Activated T-cell treated with anti-CD3 and anti-CD28 coated beads, Interleukin-2, amount 50 U/mL, for 48 hours (primary cell): ENCODE measurements at places on chromosomes 6 and 20.

- DNase-seq, result no peak
Observed at GRCh38 chr6:30520522-30520921, 31.2 kb downstream of the HLA-E start.

DNA sequence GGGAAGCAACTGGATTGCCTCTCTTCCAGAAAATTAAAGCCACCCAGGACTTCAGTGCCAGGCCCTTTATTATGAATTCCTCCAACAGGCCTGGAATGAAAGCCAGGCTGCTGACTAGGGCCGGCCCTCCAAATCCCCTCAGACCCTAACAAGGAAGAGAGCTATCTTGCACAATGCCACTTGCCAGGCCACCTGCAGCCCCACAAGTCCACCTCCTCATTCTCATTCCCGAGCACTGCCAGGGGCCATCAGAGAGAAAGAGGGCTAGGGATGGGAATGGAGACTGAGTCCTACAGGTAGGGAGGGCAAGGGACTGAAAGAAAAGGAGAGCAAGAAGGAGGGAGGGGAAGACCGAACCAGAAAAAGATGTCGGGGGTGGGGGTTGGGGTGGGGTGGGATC, 86.5 kb downstream of the MRPL14 start:
- DNase-seq, result no peak

DNA sequence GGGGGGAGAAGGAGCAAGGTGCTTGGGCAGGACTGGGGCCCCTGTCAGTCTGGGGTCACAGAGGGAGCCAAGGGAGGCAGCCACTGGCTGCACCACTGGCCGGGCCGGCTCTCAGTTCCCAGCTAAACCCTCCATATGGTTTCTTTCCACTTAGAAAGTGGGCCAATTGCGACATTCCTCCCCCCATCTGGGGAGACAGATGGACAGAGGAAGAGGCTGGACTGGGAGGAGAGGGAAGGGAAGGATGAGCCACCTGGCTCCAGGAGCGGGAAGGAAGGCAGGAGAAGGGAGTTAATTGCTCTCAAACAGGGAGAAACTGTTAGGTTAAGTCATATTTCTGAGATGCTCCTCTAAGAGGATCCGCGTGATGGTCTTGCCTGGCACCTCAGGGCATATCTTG, 82.2 kb downstream of the GRM4 start:
- DNase-seq, result no peak

DNA sequence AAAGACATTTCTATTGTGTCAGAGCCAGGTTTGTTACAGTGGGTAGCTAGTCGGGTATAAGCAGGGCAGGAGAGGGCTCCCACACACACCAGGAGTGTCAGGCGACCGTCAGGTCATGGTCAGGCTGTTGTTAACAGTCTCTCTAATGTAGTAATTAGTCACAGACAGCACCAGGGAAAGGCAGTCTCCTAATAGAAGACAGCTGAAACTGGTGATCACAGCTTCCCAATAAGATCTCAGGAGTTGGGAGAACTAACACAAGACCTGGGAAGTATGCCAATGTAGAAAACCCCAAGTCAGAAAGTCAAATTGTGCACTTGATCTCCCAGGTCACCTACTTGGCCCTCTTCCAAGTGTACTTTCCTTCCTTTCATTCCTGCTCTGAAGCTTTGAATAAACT, 53.0 kb upstream of the GPR6 start:
- no peak for DNase-seq

GRCh38 chr6:63415286-63415685, 95.5 kb upstream of the LGSN start:
- DNase-seq, result no peak

GRCh38 chr6:166720856-166721255, 93.8 kb upstream of the RPS6KA2 start:
- no peak for DNase-seq

DNA sequence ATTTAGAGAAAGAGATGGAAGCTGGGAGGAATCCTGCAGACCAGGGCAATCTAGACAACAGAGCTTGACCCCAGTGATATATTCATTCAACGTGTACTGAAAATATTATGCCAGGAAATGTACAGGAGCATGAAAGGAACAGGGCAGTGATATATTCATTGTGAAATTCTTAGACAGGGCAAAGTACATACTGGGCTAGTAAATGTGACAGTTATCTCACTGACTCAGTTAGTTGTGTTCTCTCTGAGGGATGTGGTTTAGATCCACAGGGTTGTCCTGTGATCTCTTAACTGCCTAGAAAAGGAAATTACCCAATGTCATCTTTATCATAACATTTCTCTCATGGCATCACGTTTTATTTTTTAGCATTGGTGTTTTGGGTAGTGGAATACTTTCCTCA, 891.3 kb downstream of the EYS start:
- DNase-seq, result no peak

DNA sequence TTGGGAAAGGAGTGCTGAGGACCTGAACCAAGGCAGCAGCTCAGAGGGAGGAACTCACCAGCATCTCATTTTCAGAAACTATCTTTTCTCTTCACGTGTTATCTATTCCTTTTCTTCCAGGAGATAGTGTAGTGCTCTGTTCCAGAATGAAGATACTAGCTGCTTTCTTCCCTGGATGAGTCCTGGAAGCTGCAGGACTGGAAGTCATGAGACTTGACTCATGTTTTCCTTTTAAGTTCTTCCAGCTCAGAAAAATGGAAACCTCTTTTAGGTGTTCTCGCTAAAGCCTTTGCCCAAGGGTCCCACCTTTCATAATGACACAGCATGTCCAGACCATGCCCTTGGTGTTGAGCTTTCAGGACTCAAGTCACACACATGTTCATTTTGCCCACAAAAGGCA, 106.7 kb downstream of the UNC5CL start:
- no peak for DNase-seq

DNA sequence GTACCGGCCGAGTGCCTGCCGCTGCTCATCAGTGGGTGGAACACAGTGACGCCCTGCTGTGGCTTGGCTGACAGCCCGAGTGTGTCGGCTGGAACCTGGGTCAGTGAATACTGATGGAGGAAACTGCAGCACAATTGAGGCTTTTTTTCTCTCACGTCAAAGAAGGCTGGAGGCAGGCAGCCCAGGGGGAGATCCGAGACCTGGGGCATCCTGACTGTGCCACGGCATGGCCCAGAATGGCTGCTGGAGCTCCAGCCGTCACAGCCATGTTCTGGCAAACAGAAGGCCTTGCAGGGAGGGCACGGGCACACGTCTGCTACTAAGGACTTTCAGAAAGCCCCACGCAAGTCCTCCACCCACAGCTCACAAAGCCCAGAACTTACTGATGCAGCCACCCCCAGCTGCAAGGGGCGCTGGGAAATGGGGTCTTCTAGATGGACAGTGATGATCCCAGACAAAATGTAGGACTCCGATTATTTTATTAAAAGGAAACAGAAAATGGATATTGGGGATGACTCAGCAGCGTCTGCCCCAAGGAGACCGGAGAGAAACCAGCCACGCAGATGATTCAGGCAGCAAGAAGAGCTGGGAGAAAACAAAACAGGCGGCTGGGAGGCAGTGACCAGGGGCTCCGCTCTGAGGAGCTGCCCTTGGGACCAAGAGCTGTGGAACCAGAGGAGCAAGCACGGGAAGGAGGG, 140.0 kb downstream of the TAF4 start:
- DNase-seq, result no peak

- no peak for DNase-seq
Observed at GRCh38 chr6:158191761-158192160, 23.6 kb downstream of the GTF2H5 start.

GRCh38 chr20:51596668-51597388, 54.3 kb upstream of the NFATC2 start:
- no peak for DNase-seq

GRCh38 chr20:54596651-54597050, 121.3 kb downstream of the DOK5 start:
- no peak for DNase-seq

DNA sequence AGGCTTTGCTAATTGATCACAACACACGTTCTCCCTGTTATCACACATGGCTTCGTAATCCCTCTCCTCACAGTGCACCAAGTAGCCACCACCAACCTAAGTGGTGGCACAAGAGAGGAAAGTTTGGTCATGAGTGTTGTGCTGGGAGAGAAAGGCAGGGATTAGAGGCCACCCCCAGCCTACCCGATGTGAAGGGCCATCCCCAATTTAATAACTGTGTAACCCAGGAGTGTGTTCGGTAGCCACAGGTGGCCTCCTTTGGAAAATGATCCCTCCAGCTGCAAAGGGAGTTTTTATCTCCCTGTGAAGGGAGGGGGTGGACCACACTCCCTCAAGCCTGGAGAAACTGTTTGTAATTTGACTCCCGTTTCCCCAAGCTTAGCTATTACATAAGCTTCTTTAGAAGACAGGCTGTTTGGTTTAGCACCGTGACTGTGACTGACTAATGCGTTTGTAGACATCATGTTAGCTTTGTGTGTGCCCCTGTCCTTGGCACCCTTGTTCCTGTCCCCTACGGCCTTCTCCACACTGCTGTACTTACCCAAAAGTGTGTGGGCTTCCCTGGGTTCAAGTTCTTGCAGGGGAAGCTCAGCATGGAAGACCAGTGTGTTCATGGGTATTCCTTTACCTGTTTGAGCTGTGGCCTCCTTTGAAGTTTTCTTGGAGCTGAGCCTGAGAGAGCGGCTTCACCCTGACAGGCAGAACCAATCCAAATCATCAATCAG, 20.6 kb downstream of the PPP1R16B start:
- DNase-seq, result no peak

- no peak for DNase-seq
Observed at GRCh38 chr6:139944976-139945375, 570.5 kb upstream of the CITED2 start.

GRCh38 chr6:25441663-25442270, 162.6 kb downstream of the CARMIL1 start:
- DNase-seq, result no peak

DNA sequence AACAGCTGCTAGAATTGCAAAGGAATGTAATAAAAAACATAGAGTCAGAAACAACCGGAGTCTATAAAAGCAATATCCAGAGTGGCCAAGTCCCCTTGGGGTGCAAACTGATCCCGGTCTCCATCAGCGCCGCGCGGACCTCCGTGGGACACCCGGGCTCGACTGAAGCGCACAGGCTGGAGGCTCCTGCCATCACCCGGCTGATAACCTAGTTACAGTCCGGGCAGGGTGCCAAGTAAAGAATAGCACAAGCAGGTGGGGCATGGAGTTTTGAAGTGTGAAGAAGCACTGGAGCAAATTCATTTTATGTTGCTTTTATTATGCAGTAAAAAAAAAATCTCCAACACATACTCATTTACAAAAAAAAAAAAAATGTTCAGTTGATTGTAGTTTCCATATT, 205.1 kb upstream of the GMDS start:
- no peak for DNase-seq

GRCh38 chr6:52390361-52390727, 28.4 kb downstream of the PAQR8 start:
- peak; percentile 57 for DNase-seq

DNA sequence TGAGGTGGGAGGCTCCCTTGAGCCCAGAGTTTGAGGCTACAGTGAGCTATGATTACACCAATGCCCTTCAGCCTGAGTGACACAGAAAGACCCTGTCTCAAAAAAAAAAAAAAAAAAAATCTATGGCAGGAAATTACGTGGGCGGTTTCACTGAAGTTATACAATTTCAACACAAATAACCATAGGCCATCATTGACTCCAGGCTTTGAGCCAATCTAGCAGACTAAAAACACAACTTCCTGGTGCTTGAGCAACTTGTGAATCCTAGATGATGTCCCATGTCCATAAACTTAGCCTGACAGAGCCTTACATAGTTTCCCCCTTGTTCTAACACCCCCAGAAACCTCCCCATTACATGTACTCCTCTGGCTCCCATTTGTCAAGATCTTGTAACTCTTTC, 131.8 kb downstream of the QRSL1 start:
- no peak for DNase-seq

DNA sequence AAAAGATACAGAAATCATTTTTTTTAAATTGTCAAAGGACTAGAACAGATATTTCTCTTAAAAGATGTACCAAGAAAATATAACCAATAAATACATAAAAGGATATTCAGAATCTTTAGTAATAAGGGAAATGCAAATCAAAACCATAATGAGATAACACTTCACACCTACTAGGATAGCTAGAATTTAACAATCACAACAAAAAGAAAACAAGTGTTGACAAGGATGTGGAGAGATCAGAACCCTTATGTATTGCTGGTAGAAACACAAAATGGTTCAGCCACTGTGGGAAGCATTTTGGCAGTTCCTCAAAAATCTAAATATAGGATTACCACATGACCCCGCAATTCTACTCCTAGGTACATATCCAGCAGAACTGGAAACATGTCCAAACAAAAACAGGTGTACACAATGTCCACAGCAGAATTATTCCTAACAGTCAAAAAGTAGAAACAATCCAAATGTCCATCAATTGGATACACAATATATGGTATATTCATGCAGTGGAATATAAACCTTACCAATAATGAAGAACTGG, 211.0 kb downstream of the LRFN2 start:
- no peak for DNase-seq

DNA sequence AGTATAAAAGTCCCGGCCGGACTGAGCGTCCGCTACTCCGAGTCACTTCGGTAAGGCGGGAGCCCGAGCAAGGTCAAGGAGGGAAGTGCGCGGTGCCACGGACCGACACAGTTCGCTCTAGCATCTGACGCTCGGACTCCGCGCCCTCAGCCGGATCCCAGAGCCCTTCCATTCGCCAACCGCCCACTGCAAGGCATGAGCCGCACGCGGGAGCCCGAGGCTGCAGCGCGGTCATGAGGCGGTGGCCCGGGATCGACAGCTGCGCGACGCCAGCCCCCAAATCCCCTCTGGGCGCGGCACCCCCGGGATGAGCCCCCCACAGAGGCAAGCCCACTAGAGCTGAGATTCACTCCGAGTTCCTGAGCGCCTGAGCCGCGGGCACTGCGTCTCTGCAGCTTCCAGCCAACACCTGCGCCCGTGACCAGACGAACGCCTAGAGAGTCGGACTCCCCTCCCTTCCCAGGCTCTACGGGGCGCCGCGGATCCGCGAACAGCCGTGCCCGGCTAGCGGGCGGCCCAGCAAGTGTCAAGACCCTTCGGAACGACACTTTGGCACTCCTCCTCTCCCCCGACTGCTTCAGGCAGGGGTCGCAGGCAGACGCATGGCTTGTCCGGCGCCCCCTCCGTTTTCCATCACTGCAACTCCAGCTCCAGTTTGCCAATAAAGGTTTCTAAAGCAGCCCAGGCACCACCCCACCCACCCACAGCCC, 725 bp upstream of the ISM1 start:
- DNase-seq, result peak; percentile 53

DNA sequence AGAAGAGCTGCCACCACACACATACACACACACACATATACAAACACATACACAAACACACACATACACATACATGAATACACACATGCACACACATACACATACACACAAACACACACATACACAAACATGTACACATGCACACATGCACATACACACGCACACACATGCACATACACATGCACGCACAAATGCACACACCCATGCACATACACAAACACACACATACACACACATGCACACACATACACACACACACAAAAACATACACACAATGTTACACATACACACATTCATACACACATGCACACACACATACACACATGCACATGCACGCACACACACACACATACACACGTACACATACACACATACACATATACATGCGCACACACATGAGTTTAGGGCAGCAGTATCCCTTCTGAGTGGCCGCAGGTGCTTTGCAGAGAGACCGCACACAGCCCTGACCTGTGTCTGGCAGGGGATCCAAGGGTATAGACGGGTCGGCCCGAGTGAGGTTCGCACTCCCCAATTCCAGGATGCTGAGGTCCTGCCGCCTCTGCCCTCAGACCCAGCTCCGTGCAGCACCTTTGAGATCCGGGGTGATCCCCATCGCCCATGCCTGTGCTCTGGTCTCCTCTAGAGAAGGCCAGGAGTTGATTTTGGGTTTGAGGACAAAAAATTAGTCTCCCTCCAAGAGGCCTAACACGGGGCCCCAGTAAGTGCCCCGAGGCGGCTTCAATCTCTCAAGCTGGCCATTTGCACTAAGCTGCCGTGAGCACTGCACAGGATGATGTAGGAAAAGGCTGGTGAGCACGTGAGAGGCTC, 56.8 kb downstream of the TMEM242 start:
- DNase-seq, result no peak
